ENCODE measurements at places on chromosomes 6 and 20.

- peak; percentile 34 for DNase-seq
Observed at GRCh38 chr6:78868116-78868515, 765 bp downstream of the IRAK1BP1 start.

DNA sequence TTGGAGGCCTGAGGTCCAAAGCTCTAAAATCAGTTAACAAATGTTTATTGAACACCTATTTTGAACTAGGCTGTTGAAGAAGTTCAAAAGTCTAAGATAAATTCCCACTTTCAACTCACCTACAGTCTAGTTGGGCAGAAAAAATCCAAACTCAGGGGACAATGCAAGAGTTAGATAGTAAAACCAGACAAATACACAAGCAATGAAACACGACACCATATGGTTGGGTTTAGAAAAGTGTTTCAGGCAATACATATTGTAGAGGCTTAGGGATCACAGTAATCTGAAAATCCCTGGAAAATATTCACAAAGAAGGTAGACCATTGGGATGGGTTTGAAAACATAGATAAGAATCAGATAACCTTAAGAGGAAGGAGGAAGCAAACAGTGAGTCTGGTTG is 1.3 kb upstream of the CARMIL1 start:
- no peak for DNase-seq

GRCh38 chr6:142702501-142703460 is 242.2 kb downstream of the HIVEP2 start:
- DNase-seq: peak; percentile 68

GRCh38 chr6:84033523-84034451 is at the start of gene MRAP2:
Gene MRAP2 (plus strand): TSS chr6:84033772. CDS start chr6:84055319, 21,547 bp downstream.
- DNase-seq: no peak

DNA sequence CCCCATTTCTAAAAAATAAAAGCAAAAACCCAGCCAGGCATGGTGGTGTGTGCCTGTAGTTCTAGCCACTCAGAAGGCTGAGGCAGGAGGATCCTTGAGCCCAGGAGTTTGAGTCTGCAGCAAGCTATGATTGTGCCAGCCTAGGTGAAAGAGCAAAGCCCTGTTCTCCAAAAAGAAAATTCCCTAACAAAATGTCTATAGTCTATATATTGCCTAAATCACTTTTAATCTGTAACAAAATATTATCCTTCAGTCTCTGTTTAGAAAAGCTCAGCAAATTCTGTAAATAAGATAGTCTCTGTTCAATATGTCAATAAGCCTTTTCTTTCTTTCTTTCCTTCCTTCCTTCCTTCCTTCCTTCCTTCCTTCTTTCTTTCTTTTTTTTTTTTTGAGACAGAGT is 75.8 kb upstream of the ZFP64 start:
- no peak for DNase-seq

- no peak for DNase-seq
Observed at GRCh38 chr20:3405696-3406358, 1.6 kb downstream of the DNAAF9 start.

GRCh38 chr20:24051160-24051559 is 62.6 kb upstream of the GGTLC1 start:
- no peak for DNase-seq

- DNase-seq: no peak
Observed at GRCh38 chr20:34065260-34065659, 46.8 kb downstream of the EIF2S2 start.

DNA sequence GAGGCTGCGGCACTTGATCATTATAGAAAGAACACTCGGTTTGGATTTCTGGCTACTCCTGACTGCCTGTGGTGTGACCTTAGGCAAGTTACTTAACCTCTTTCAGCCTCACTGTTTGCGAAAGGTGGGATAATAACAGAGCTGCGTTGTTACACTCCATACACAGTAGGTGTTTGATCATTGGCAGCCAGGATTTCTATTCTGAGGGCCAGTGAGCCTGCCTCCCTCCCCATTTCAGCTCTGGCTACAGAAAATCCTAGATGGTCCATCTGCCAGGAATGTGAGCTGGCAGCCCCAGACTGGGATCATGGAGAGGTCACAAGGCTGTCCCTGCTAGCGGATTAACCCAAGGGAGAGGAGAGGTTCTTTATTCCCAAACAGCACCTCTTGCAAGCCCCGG is 2.7 kb downstream of the KCNB1 start:
- no peak for DNase-seq

GRCh38 chr6:113047148-113047547 is 700.0 kb downstream of the RFPL4B start:
- no peak for DNase-seq

- no peak for DNase-seq
Observed at GRCh38 chr6:154414021-154414813, 57.6 kb upstream of the IPCEF1 start.

- DNase-seq: no peak
Observed at GRCh38 chr20:37686762-37687477, 6.9 kb upstream of the CTNNBL1 start.

GRCh38 chr6:116994447-116994846 is 117.4 kb downstream of the RFX6 start:
- DNase-seq: no peak

DNA sequence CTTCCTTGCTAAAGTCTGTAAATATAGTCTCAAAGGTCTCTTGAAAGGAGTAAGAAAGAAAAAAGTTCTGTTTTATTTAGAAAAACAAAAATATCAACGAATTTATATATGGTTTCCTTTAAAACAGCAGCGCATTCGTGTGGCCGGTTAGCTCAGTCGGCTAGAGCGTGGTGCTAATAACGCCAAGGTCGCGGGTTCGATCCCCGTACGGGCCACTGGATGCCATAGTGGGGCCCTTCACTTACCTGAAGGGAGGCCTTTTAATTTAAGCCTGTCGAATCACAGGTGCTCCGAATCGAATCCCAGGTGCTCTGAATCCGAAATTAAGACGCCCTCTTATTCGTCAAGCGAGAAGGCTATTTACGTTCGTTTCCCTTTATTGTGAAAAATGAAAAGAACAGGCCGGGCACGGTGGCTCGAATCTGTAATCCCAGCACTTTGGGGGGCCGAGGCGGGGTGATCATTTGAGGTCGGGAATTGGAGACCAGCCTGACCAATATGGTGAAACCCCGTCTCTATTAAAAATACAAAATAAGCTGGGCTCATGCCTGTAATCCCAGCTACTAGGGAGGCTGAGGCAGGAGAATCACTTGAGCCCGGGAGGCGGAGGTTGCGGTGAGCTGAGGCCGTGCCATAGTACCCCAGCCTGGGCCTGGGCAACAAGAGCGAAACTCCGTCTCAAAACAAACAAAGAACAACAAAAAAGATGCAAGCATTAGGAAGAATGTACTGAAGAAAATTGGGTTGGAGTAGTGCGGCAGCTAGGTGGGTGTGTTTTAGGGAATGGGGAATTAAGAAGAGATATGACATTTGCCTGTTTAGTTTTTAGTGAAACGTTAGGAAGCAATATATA is 195.8 kb upstream of the ZNF184 start:
- peak; percentile 40 for DNase-seq

DNA sequence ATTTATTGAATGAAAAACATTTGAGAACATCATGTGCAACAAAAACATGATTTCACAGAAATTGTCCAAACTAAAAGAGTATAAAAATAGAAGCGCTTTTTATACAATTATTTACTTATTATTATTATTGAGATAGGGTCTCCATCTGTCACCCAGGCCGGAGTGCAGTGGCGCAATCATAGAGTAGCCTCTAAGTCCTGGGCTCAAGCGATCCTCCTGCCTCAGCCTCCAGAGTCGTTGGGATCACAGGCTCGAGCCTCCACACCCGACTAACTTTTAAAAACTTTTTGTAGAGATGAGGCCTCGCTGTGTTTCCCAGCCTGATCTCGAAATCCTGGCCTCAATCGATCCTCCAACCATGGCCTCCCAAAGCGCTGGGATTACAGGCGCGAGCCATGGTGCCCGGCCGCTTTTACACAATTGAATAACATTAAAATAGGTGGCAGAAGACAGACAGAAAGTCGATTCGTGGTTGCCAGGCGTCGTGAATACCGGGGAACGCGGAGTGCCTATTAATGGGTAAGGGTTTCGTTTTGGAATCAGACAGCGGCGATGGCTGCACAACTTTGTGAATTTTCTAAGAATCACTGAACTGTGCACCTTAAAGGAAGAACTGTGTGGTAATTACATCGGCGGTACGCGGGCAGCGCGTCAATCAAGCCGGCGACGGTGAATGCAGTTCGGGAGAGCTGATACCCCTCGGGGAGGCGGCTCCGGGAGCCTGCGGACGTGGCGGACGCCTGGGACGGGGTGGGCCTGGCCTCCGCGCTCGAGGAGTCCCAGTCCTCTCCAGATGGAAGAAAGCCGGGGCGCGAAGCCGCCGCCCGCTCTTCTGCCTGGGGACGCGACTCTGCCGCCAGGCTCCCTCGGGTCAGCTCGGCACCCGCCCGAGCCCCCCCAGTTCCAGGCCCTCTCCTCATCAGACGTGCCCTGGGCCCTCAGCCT is 807 bp downstream of the TBC1D20 start:
- DNase-seq: peak; percentile 29

DNA sequence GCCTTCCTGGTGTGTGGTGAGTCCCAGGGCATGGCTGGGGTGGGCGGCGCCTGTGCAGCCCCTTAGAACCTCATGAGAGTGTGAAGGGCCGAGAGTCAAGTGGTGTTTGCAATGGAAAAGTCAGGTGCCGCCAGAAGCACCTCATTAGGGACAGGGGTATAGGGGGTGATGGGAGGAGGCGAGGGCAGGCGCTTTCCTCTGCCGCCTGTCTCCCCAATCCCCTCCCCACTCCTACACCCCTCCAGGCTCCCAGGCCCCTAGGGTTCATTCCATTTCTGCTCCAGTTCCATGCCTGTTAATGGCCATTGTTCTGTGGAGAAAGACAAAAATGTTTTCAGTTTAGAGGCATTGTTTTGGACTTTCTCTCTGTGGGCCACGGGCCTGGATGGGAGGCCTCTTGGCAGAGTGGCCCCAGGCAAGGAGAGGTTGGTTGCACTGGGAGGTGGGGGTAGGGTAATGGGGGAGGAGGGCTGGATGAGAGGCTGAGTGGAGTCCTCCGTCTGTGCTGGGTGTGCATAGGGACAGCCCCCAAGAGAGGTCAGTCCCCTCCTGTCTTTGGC is 21.4 kb upstream of the SCUBE3 start:
- DNase-seq: no peak

DNA sequence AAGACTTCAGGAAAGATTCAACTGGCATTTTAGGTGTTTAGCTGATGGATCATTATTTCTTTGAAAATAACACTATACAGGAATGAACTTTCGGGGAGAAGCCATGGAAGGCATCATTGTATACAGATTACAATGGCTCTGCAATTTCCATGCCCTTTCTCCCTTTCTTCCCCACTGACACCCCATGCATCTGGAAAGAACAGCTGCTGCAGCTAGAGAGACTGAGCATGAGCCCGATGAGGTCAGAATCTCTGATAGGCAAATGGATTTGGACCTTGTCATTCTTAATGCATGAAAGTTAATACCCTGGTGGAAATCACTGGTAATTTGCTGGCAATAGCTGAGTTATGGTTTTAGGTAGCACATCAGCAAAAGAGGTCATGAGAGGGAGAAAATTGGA is 54.8 kb downstream of the BTBD3 start:
- DNase-seq: no peak

DNA sequence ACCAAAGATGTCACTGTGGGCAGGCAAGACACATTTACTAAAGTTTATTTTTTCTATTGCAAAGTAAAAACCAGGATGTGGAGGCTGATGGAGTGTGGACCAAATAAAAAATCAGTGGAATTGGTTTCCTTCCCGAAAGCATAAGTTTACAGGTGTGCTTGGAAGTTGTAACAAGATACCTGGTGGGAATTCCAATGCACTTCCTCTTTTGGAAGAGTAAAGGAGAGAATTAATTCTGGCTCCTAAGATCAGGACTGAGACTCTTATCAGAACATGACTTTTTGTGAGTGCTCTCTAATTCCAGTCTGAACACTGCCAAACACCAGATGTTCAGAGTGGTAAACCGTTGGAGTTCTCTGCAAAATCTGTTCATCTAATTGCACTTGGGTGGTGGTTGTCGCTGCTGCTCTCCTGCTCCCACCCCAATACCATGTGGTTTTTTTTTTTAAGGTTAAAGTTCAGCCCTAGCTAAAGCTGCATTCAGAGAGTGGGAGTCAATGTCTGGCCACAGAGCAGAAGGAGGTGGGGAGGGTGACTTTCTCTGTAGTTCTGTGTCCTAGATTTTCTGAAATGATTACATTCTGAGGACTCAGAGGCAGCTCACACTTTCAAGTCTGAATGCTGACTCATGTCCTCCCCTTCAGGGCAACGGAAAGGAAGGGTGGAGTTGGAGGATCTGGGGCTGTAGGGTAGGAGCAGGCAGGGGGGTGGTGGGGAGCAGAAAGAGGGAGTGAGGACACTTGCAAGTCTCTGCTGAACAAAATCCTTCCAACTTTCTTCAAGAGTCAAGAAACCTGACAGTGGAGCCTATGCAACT is 275.8 kb upstream of the PRDM1 start:
- no peak for DNase-seq

DNA sequence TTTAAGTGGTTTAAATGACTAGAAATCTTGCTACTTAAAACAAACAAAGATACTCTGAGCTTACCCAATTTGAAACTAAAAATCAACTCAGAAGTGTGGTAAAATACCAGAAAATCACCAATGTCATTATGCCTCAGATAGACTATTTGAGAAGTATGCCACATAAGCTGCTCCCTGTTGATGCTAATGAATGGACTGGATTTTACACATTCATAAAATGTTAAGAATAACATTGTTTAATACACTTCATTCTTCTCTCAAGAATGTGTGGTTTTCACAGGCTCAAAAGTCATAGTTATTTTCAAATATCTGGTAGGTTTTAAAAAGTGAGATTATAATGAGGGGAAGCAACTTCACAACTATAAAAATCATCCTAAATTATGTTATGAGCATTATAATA is 170.6 kb downstream of the TASP1 start:
- no peak for DNase-seq

DNA sequence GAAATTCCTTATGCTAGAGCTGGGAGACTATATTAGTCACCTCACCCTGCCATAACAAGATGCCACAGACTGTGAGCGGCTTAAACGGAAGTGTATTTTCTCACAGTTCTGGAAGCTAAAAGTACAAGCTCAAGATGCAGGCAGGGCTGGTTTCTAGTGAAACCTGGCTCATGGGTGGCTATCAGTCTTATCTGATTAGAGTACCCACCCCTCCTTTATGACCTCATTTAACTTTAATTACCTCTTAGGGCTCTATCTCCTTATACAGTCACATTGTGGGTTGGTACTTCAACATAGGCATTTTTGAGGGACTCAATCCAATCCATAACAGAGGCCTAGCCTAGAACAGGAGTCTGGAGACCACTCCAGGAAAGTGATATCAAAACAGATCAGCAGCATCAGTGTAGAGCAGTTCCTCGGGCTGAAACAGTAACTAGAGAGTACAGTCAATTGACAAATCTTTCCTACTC is 2.3 kb upstream of the SNRNP48 start:
- DNase-seq: no peak

Data from DMS79 treated with DMSO at 0.1 percent for 48 hours (cell line).